ENCODE measurements at places on chromosomes 3 and 15.

- DNase-seq = no peak
Measured at GRCh38 chr15:58442122-58442521, 10.3 kb downstream of the LIPC start.

DNA sequence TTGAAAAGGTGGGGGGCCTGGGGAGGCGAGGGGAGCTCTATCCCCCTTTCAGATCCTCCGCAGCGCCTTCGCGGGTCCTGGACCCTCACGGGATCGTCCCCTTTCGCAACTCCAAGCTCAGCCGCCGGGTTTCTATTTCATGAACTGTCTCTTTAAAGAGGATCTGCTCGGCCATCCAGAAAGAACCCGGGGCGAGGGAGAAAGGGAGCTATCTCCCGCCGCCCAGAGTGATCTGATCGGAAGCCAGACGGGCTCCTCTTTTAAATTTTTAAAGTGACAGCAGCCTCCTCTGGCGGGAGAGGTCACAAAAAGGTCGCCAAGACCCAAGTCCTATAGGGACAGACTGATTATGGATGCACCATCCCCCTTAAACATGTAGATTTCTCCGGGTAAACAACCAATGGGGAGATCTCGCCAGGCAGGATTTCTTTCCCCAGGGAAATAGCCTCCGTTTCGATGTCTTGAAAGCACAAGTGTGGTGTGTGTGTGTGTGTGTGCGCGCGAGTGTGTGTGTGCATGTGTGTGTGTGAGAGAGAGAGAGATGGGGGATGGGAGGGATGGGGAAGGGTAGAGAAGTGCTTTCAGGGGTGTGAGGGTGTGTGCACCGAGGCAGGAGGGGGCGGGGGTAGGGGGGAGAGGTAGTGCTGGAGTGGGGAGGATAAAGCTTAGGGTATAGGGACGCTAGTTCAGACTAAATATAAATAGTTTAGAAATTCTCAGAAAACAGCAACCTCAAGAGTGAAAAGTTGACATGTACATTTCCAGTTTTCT, 516.1 kb downstream of the MECOM start:
- peak; percentile 6 for DNase-seq

DNA sequence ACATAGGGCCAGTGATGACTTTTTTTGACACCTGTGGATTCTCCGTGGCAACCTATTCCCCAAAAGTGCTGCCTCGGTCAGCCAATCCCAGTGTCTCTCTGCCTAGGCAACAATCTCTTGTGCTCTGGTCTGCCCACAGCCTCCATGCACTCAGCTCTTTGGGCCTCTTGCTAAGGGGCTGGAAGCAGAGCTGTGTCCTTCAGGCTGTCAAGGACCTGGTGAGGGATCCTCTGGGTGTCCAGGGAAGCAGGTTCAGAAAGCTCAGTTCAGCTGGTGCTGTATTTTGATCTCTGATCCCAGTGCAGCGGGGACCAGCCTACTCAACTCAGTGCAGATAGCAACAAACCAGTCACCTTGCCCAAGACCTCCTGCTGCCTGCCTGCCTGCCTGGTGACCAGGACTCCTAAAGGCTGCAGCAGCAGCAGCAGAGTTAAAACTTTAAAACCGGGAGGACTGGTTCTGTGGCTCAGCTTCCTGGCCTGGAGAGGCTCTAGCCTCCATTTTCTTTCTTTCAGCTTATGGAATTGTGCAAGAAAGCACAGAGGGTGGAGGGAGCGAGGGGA, 6.2 kb downstream of the PAK6 start:
- DNase-seq = no peak

DNA sequence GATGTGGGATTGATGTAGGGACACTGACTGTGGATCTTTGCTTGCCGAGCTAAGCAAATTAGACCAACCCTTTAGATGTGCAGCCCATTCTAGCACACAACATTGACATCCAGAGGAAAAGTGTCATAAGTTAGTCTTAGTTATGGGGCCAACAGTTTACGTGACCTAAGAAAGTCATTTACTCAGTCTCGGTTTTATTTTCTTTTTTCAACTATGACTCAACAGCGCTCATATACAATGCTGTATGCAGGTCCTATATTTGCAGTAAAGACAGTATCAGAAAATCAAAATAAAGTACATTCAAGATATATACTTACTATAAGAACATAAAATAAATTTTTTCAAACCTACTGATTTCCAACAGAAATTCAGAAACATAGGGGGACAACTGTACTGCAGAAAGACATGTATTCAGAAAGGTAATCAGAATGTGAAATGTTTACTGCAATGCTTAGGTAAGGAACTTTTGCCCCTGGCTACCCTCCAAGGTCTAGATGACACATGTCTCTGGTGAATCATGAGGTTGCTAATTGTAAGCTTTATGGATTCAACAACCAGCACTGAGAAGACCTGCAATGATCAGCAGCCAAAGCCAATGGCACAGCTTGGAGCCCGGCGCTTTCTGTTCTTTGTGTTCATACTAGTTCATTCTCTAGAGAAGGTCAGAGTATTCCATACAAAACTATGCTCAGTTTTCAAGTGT, 317.5 kb upstream of the CNTN6 start:
- DNase-seq = no peak

GRCh38 chr15:62848632-62849050, 193.9 kb upstream of the TPM1 start:
- no peak for DNase-seq

GRCh38 chr3:37255990-37256308, 81.6 kb upstream of the LRRFIP2 start:
- no peak for DNase-seq

DNA sequence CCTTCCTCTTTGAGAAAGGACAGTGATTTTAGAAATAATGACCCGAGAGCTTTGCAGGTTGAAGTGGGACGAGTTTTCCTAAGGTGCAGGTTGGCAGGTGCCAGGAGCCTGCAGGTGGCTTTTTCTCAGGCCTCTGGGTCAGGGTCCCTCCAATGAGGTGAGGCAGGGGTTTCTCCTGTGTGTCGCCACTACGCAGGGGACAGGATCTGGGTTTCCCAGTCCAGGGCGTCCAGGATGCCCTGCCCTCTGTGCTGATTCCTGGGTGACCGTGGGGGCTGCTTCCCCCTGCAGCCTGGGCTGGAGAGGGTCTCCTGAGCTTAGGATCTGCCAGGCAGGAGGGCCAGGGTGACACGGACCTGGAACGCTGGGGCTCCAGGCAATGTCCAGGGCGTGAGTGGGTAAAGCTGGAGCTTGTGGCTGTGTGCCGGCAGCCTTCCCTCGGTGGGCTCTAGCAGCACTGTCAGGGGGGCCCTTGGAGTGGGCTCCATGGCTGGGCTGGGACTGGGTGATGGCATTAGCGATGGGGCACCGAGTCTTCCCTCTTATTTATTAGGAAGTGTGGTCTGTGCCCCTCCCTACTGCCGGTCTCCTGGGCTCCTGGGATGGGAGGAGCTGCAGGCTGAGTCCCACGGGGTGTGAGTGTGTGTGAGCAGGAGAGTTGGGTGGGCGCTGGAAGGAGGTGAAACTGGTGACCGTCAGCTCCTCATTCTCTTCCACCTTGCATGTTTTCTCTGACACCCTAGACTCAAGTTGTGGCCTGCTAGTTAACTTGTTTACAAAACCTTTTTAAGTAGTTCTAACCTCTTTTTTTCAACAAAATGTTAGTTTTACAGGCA, 1.8 kb downstream of the APBA2 start:
- no peak for DNase-seq

GRCh38 chr15:45458746-45459403, 63.7 kb downstream of the SLC30A4 start:
- DNase-seq = no peak

DNA sequence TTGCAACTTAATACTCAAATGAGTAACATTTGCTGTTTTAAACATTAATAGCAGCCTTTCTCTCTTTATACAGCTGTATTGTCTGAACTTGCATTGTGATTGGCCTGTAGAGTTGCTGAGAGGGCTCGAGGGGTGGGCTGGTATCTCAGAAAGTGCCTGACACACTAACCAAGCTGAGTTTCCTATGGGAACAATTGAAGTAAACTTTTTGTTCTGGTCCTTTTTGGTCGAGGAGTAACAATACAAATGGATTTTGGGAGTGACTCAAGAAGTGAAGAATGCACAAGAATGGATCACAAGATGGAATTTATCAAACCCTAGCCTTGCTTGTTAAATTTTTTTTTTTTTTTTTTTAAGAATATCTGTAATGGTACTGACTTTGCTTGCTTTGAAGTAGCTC, 40.3 kb downstream of the CTNNB1 start:
- DNase-seq = no peak

DNA sequence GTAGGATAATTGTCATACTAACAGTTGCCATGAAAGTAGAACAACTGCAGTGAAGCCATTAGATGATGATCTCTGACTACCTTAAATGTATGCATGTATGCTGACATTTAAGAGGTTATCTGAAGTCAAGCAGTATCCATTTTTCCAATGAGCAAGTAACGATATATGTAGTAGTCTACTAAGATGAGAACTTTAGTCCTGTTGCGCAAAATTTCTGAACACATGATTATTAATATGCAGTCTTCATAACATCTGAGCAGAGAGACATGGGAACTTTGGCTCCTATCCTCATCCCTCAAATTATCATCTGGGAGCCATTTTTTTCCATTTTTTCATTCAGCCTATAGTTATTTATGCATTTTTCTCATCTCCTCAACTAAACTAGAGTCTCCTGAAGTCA, 79.2 kb downstream of the MME start:
- no peak for DNase-seq

DNA sequence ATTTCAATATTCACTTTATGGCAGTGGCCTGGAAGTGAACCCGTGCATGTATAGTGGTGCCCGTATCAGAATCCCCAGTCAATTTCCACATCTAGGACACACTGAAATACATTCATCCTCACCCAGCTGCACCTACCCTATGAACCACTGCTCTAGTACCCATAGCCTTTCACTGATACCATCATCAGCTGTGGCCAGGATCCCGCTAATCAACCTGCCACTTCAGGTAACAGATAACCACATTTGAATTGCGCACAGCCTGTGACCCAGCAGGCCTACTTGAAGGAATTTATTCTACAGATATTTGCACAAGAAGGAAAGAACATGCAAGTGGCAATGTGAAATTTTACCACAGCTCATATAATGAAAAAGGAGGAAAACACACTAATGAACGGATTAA, 161.0 kb upstream of the CCDC54 start:
- DNase-seq = no peak

GRCh38 chr3:77799278-77799677, 759.4 kb downstream of the ROBO2 start:
- no peak for DNase-seq

- DNase-seq = no peak
Measured at GRCh38 chr3:39315420-39315819, 14.1 kb upstream of the CCR8 start.

GRCh38 chr3:196179380-196180308, 31.6 kb downstream of the ZDHHC19 start:
- DNase-seq = peak; percentile 95

- no peak for DNase-seq
Measured at GRCh38 chr3:179898024-179898423, 138.7 kb downstream of the PEX5L start.

- DNase-seq = no peak
Measured at GRCh38 chr3:101513419-101513986, 491 bp upstream of the SENP7 start.

- DNase-seq = peak; percentile 22
Measured at GRCh38 chr3:88151358-88151757, 1.6 kb downstream of the C3orf38 start.

DNA sequence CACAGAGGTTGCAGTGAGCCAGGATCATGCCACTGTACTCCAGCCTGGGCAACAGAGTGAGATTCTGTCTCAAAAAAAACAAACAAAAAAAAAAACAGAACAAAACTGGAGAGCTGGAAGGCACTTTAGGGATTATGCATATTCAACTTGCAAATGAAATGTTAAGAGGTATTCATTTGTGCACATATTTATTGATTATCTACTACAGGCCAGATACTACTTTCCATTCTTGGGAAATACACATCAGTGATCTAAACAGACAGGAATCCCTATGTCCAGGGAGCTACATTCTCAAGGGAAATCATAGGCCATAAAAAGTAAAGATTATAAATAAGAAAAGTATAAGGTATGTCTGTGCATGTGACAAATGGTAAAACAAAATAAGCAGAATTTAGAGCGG, 322.6 kb downstream of the GABRG3 start:
- no peak for DNase-seq

DNA sequence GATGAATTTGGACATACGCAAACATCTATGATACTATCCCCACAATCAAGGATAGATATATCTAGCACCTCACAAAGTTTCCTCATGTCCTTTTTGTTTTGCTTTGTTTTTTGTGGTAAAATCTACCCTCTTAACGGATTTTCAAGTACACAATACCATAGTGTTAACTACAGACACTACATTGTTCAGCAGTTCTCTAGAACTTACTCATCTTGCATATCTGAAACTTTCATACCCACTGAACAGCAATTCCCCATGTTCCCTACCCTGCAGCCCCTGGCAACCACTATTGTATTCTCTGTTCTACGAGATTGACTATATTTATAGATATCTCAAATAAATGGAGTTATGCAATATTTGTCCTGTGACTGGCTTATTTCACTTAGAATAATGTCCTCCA, 58.1 kb upstream of the TJP1 start:
- no peak for DNase-seq

All from GM06990 (cell line).